ENCODE measurements at places on chromosomes 4 and X. TPM values are rescaled to one million over a fixed set of nuclear protein-coding genes. Genes with fewer than 3 reads are reported as not detected.

Gene ABCG2
- total RNA-seq = 21.6 TPM

Gene TRAM1L1
- 28.9 TPM for total RNA-seq

Gene SPON2
- total RNA-seq = 6.1 TPM

Gene NCAPG
- 5.7 TPM for total RNA-seq

Gene CENPVL3
- 2.4 TPM for total RNA-seq

Gene ASB9
- 0.82 TPM for total RNA-seq

Gene MAGED4B
- 107 TPM for total RNA-seq

Gene POU3F4
- total RNA-seq = 16.3 TPM

Gene ACE2
- under 0.01 TPM for total RNA-seq

Gene FAAH2
- 3.3 TPM for total RNA-seq

Gene AMMECR1
- 2.9 TPM for total RNA-seq

Gene LONRF3
- total RNA-seq = 1.6 TPM

Gene CT47B1
- total RNA-seq = not detected

Gene UGT8
- 4.5 TPM for total RNA-seq

Gene ZCCHC4
- 11.4 TPM for total RNA-seq

Gene PARM1
- total RNA-seq = 7.3 TPM

Gene WDFY3
- total RNA-seq = 119 TPM

Gene GLRA2
- total RNA-seq = 113 TPM

Gene DUX4
- total RNA-seq = not detected

Gene GAR1
- total RNA-seq = 3.7 TPM

Gene PSAPL1
- not detected for total RNA-seq

Gene GPR173
- total RNA-seq = 21.2 TPM

Gene CSAG1
- total RNA-seq = not detected

Gene GPM6B
- total RNA-seq = 380 TPM

Gene HSFX1
- total RNA-seq = 1.2 TPM

Gene HELT
- total RNA-seq = not detected

Measured in frontal cortex (tissue), 4 donors.